ENCODE measurements at places on chromosomes 12 and 14. TPM values are rescaled to one million over a fixed set of nuclear protein-coding genes. Genes with fewer than 3 reads are reported as not detected.

FOXN4 gene
- not detected for total RNA-seq

PTPRQ gene
- 12.5 TPM for total RNA-seq

VIPAS39 gene
- 21.2 TPM for total RNA-seq

DTX3 gene
- 31.3 TPM for total RNA-seq

KRT80 gene
- total RNA-seq = 1.6 TPM

GPR84 gene
- total RNA-seq = 0.40 TPM

DNA sequence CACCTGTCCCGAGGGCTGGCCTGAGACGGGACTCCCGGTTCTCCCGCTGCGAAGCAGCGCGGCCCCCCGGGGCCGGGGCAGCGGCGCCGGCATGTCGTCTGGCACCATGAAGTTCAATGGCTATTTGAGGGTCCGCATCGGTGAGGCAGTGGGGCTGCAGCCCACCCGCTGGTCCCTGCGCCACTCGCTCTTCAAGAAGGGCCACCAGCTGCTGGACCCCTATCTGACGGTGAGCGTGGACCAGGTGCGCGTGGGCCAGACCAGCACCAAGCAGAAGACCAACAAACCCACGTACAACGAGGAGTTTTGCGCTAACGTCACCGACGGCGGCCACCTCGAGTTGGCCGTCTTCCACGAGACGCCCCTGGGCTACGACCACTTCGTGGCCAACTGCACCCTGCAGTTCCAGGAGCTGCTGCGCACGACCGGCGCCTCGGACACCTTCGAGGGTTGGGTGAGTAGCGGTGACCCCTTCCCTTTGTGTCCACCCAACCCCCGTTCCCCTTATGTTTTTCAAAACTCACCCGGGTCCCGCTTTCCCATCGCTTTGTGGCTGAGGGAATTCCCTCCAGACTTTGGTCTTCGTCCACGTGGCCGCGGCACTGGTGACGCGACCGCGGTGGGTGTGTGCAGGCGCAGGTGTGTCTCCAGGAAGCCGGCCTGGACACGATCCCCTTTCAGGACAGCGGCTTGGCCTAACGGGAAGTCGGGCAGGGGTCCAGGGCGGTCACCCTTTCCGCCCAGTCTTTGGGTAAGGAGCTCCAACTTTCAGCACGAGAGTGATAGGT, 826 bp downstream of the PRKCH start:
- H3K27me3 ChIP-seq = no peaks in the 10 kb centered on the region
- H3K4me3 ChIP-seq = peak overlapping the region; percentile 73
- DNase-seq = peak; percentile 83
- peak overlapping the region; percentile 75 for H3K27ac ChIP-seq
- H3K4me1 ChIP-seq = peaks cover 38% of the 10 kb centered on the region
- no peaks in the 10 kb centered on the region for H3K36me3 ChIP-seq

DNA sequence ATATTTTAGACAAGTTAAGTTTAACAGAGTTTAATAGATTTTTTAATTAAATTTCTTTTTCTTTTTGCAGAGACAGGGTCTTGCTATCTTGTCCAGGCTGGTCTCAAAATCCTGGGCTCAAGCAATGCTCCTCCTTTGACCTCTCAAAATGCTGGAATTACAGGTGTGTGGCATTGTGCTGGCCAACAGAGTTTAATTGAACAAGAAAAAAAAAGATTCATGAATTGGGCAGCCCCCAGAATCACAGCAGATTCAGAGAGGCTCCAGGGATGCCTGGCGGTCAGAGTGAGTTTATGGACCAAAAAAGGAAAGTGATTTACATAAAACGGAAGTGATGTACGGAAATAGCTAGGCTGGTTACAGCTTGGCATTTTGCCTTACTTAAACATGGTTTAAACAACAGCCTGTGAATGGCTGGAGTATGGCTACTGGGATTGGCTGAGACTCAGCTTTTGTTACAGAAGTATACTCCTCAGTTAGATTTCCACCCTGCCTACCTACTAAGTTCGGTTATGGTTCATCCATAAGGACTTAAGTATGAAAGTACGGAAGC, 14.5 kb upstream of the TESPA1 start:
- DNase-seq = no peak
- H3K36me3 ChIP-seq = no peaks in the 10 kb centered on the region
- H3K4me3 ChIP-seq = no peak overlapping the region
- H3K4me1 ChIP-seq = no peaks in the 10 kb centered on the region
- H3K27ac ChIP-seq = no peak overlapping the region

GNS gene
- total RNA-seq = 154 TPM

- no peak overlapping the region for H3K27ac ChIP-seq
- no peaks in the 10 kb centered on the region for H3K4me1 ChIP-seq
- no peak overlapping the region for H3K4me3 ChIP-seq
- DNase-seq = no peak
Observed at GRCh38 chr14:45868377-45868776, 615.4 kb upstream of the MIS18BP1 start.

DNA sequence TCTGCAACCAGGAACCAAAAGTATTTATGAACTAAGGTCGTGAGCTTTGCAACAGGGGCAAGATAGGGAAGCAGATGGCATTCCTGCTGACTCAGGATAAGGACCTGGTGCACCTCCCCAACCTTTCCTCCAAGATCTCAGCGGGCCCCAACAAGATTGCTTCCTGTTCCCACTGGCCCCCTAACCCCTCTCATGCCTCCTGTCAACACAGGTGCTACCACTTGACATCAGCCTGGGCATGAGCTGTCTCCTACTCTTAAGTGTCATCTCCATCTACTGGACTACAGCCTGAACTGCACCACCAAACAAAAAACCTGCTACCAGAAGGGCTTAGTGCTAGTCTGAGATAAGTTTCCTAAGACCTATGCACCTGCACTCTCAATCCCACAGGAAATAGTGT, 32.7 kb downstream of the MED6 start:
- H3K27ac ChIP-seq = no peak overlapping the region
- no peak for DNase-seq
- no peaks in the 10 kb centered on the region for H3K36me3 ChIP-seq
- no peak overlapping the region for H3K4me3 ChIP-seq
- H3K4me1 ChIP-seq = no peaks in the 10 kb centered on the region
- H3K27me3 ChIP-seq = no peaks in the 10 kb centered on the region

GRCh38 chr12:8996682-8997405, 7.5 kb downstream of the KLRG1 start:
- no peaks in the 10 kb centered on the region for H3K27me3 ChIP-seq
- no peak for DNase-seq
- H3K4me1 ChIP-seq = no peaks in the 10 kb centered on the region
- H3K36me3 ChIP-seq = no peaks in the 10 kb centered on the region
- H3K27ac ChIP-seq = no peak overlapping the region
- no peak overlapping the region for H3K4me3 ChIP-seq

RIMBP2 gene
- total RNA-seq = 0.81 TPM

DNA sequence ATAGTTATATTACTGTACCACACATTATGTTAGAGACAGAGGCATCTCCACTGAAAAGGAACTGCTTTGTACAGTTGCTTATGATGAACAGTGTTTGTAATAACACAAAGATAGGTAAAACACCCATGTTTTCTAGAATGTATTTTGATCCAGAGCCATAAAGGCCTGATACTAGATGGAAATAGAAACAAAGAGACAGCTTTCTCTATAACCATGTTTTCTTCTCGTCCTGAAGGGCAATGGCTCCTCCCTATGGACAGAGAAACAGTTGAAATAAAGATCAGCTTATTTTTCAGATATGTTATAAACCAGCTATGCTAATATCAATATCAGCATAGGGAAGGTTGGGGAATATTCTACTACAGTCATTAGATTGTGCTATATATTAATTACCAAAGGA, 109.2 kb downstream of the ATXN7L3B start:
- no peak overlapping the region for H3K4me3 ChIP-seq
- H3K27ac ChIP-seq = no peak overlapping the region
- H3K4me1 ChIP-seq = no peaks in the 10 kb centered on the region
- H3K36me3 ChIP-seq = no peaks in the 10 kb centered on the region
- DNase-seq = no peak
- no peaks in the 10 kb centered on the region for H3K27me3 ChIP-seq

TMEM52B gene
- total RNA-seq = not detected

SDS gene
- 1.4 TPM for total RNA-seq

COCH gene
- total RNA-seq = 0.40 TPM

RASSF9 gene
- total RNA-seq = 11.8 TPM

DNA sequence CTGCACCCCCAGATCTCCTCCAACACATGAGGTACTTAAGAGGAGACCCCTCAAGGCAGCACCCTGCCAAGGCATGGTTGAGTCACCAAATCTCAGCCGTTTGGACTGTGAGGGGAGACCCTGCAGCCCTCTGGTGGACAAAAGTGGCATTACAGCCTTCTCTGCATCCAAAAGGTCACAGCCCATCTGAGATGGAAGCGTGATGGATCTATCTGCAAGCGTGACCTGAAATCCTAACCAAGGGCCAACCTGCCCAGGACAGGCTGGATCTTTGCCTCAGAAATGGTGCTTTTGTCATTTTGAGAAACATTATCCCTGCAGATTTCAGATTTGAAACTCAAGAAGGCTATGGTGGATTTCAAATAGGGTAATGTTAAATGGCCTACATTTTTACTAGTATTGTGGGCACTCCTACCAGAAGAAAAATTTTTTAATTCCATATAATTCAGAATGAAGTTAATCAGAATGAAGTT, 23.7 kb upstream of the DHRS4 start:
- H3K4me1 ChIP-seq = no peaks in the 10 kb centered on the region
- H3K4me3 ChIP-seq = no peak overlapping the region
- no peaks in the 10 kb centered on the region for H3K27me3 ChIP-seq
- H3K36me3 ChIP-seq = no peaks in the 10 kb centered on the region
- peak; percentile 81 for DNase-seq
- no peak overlapping the region for H3K27ac ChIP-seq

- H3K27ac ChIP-seq = no peak overlapping the region
- H3K36me3 ChIP-seq = peaks cover 2% of the 10 kb centered on the region
- no peaks in the 10 kb centered on the region for H3K27me3 ChIP-seq
- H3K4me1 ChIP-seq = peaks cover 7% of the 10 kb centered on the region
- no peak overlapping the region for H3K4me3 ChIP-seq
Observed at GRCh38 chr12:109151457-109151856, 35.1 kb downstream of the ACACB start.

- H3K27me3 ChIP-seq = no peaks in the 10 kb centered on the region
- no peak overlapping the region for H3K4me3 ChIP-seq
- H3K36me3 ChIP-seq = no peaks in the 10 kb centered on the region
Observed at GRCh38 chr12:88247241-88247643, 105.1 kb downstream of the TMTC3 start.

- H3K4me3 ChIP-seq = no peak overlapping the region
- H3K4me1 ChIP-seq = no peaks in the 10 kb centered on the region
- H3K27me3 ChIP-seq = no peaks in the 10 kb centered on the region
- no peak for DNase-seq
- H3K36me3 ChIP-seq = no peaks in the 10 kb centered on the region
Observed at GRCh38 chr12:10891937-10892336, 7.9 kb upstream of the PRH1 start.

All from thyroid gland (tissue), 4 donors.